ENCODE measurements at places on chromosomes 2 and 18. TPM values are rescaled to one million over a fixed set of nuclear protein-coding genes. Genes with fewer than 3 reads are reported as not detected.

DNA sequence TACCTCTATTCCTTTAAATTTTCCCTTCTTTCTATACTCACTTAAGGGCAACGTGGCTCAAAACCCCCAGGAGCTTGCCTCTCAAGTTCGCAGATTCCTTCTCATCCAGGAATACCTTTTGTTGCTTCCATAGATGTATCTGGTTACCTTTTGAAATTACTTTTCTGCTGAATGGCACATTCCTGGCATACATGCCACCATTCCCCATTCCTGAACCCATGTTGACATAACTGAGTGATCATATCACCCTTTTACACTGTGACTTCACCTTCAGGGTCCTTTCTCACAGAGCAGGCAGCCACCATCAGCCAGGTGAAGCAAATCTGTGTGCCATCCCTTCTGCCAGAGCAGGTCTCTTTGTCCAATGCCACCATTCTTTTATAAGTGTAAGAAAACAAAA, 615.8 kb downstream of the ARHGAP15 start:
- no peak for DNase-seq

GRCh38 chr2:134479696-134480330, 225.9 kb downstream of the MGAT5 start:
- no peak for DNase-seq

- DNase-seq: no peak
Measured at GRCh38 chr2:205484764-205485163, 197.5 kb upstream of the NRP2 start.

The SPC25 gene
- 5.2 TPM for total RNA-seq

Measured in colonic mucosa (tissue), 4 donors.